ENCODE measurements at places on chromosomes 2 and 18. TPM values are rescaled to one million over a fixed set of nuclear protein-coding genes. Genes with fewer than 3 reads are reported as not detected.

DNA sequence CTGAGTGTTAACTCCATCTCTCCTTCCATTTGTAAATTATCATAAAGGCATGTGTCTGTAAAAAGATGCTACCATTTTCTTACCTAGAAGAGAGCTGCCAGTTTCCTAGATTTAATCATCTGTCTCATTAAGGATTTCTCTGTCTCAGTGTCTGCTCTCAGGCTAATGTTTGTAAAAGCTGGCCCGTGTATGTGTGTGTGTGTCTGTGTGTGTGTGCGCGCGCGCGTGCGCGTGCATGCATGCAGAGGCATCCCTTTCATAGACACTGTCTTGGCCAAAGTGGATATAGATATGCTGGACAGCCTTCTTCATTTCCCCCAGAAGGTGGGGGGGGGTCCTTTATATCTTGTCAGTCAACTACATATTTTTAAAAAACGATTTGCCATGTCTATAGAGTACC is 18.9 kb downstream of the MGAT5 start:
- H3K4me1 ChIP-seq, result no peaks in the 10 kb centered on the region
- H3K27me3 ChIP-seq, result no peaks in the 10 kb centered on the region
- no peaks in the 10 kb centered on the region for H3K36me3 ChIP-seq
- no peak overlapping the region for H3K4me3 ChIP-seq
- no peak for DNase-seq
- H3K27ac ChIP-seq, result no peak overlapping the region

GRCh38 chr2:108536133-108536780 is 2.0 kb downstream of the LIMS1 start:
- no peaks in the 10 kb centered on the region for H3K27me3 ChIP-seq
- DNase-seq, result no peak
- peak overlapping the region; percentile 61 for H3K4me3 ChIP-seq
- no peaks in the 10 kb centered on the region for H3K36me3 ChIP-seq
- H3K4me1 ChIP-seq, result no peaks in the 10 kb centered on the region
- no peak overlapping the region for H3K27ac ChIP-seq

DNA sequence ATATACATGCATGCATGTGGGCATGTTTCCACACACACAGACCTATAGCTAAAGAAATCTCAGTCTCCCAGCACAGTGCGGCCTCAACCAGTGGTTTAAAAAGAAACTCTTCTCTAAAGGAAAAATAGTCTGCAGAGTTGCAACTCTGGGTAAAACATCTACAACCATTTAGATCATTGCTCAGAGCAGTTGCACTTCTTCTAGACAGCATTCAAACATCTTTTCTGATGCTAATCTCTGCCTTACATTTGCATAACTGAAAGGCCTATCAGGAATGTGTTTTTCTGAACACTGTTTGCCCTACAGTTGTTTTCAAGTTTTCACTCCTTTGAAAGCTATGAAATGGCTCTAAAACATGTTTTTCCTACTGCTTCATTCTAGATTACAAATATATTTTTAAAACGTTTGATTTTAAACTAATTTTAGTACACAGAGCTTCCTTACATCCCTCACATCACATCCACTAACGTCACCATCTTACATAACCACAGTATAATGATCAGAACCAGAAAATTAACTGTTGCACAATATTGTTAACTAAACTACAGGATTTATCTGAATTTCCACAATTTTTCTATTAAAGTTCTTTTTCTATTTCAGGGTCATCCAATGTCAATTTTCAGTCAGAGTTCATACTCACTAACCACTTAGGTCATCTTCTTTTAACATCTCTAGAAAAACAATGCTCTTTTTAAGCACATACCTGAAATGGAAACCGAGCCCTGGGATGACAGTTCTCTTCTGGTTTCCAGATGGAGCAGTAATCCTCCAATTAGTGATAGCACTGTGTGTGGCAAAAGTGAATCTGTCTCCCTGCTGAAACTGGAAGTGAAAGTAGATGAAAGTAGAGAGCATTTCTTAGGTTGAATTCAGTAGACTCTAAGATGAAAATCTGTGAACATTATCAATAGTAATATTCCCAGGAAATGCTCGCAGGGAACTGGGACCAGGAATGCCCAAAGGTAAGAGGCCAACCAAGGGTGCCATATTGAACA is 501.6 kb upstream of the GCFC2 start:
- no peak overlapping the region for H3K4me3 ChIP-seq
- H3K4me1 ChIP-seq, result no peaks in the 10 kb centered on the region
- H3K36me3 ChIP-seq, result no peaks in the 10 kb centered on the region
- no peak overlapping the region for H3K27ac ChIP-seq
- H3K27me3 ChIP-seq, result no peaks in the 10 kb centered on the region

The DAW1 gene
- not detected for total RNA-seq

DNA sequence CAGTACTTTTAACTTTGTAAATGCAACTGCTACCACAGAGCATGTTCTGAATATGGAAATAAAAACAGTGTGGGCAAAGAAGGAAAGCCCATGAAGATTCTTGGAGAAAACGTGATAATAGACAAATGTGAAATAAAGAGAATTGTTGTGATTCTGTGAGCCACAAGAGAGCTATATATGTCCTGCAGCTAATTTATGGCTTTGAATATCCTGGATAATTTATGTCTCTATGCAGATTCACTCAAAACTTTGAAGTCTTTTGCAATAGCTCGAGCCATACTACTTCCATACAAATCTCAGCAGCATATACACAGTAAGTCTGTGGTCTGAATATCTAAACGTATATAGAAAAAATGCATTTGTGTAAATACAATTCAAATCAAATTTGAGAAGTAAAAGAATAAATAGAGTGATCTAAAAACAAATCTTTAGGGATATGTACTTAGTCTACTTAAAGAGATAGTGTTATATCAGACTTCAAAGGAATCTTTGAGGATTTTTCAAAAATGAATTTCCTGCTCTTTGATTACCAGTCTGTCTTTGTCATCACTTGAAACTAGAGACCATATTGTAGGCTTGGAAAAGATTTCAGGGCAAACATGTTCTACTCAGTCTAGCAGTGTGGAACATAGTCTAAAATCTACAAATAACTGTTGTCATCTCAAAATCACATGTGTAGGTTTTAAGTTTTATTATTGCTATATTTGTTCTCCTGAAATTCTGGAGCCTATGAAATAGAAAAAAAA is 107.1 kb downstream of the CSRNP3 start:
- H3K4me1 ChIP-seq, result no peaks in the 10 kb centered on the region
- no peak overlapping the region for H3K27ac ChIP-seq
- no peaks in the 10 kb centered on the region for H3K27me3 ChIP-seq
- no peak for DNase-seq
- H3K4me3 ChIP-seq, result no peak overlapping the region

DNA sequence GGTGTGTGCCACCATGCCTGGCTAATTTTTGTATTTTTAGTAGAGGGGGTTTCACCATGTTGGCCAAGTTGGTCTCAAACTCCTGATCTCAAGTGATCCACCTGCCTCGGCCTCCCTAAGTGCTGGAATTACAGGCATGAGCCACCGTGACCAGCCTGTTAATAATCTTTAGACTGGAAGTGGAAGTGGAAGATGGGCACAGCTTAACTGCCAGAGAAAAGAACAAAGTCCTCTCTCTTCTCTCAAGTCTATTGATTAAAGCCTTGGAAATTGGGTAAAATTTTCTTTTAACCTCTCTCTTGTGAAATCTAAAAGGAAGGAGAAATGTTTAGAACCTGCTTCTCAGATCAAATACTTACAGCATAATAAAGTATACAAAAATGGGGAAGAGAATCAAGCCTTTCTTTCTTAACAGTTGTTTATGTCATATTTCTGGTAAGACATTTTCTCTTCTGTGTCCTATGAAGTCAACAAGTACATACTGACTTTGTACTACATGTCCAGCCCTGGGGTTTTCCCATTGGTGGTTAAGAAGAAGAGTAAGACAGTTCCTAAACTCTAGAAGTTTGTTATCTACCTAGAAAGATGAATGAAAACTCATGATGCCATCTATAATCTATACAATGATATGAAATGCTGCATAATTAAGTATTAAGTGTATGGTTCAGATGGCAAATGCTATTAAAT is 4.6 kb downstream of the TMEM169 start:
- no peak for DNase-seq
- H3K4me1 ChIP-seq, result no peaks in the 10 kb centered on the region
- H3K4me3 ChIP-seq, result no peak overlapping the region
- H3K27me3 ChIP-seq, result no peaks in the 10 kb centered on the region
- H3K36me3 ChIP-seq, result no peaks in the 10 kb centered on the region

DNA sequence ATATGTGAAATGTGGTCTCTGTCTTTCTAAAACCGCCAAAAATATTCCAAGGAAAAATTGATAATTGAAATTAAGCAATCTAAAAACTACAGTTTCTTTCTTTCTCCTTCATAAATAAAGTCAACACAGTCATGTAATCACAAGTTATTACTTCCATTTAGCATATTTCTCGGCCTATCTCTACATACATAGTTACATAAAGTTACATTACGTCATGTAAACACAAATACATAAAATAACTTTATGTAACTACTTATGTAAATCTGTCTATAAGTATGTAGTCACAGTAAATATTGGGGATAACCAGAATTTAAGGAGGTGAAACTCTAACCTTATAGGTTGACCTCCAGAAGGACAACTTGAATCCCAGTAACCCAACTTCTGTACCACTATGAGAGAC is 48.5 kb upstream of the PID1 start:
- no peaks in the 10 kb centered on the region for H3K4me1 ChIP-seq
- no peak for DNase-seq
- no peaks in the 10 kb centered on the region for H3K27me3 ChIP-seq
- no peak overlapping the region for H3K27ac ChIP-seq

The SLC5A7 gene
- total RNA-seq, result 0.42 TPM

The PRLH gene
- not detected for total RNA-seq

The FBLN7 gene
- total RNA-seq, result 0.66 TPM

The ANKRD30B gene
- not detected for total RNA-seq

GRCh38 chr18:36724169-36724568 is 104.6 kb downstream of the TPGS2 start:
- no peaks in the 10 kb centered on the region for H3K27me3 ChIP-seq
- no peak overlapping the region for H3K4me3 ChIP-seq
- DNase-seq, result no peak
- no peaks in the 10 kb centered on the region for H3K4me1 ChIP-seq
- H3K36me3 ChIP-seq, result no peaks in the 10 kb centered on the region
- H3K27ac ChIP-seq, result no peak overlapping the region

GRCh38 chr2:45176390-45176789 is 167.1 kb upstream of the SIX2 start:
- no peaks in the 10 kb centered on the region for H3K4me1 ChIP-seq
- peaks cover 5% of the 10 kb centered on the region for H3K27me3 ChIP-seq
- H3K27ac ChIP-seq, result no peak overlapping the region
- no peak overlapping the region for H3K4me3 ChIP-seq
- DNase-seq, result no peak

The CHRNA1 gene
- total RNA-seq, result 2.7 TPM

The DARS1 gene
- total RNA-seq, result 52.4 TPM

The RUFY4 gene
- not detected for total RNA-seq

DNA sequence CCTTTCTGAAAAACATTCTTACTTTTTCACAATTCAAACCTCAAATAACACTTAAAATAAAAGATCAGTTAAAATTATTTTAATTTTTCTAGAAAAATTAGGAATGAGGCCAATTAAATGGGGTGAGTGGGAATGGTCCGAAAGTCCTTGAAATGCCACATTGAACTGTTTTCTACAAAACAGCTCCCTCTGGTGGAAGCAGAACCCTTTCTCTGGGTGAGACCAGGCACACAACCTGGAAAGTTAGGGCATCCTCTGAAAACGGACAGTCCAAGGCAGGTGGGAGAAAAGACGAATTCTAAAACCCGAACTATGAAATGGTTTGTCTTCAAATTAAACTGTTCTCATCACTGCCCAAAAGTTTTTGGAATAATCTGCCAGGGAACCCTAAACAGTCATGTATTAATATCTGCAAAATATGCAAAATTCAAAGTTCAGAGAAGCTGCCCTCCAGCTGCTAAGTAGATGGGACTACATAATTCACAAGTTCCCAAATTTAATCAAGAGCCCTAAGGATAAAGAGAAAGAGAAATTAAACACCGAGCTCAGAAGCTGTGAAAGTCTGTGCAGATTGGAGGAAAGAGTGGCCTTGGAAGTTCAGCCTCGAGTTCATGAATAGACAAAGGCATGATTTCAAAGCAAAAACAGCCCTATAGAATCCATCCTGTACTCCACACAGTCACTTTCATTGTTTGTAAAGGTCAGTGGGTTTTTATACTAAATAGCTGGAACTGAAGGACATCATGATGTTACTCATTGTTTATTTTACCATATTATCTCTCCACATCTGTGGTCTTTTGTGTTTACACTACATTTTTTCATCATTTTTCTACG is 108.3 kb downstream of the PIEZO2 start:
- no peaks in the 10 kb centered on the region for H3K27me3 ChIP-seq
- peak; percentile 84 for DNase-seq
- H3K4me3 ChIP-seq, result no peak overlapping the region

DNA sequence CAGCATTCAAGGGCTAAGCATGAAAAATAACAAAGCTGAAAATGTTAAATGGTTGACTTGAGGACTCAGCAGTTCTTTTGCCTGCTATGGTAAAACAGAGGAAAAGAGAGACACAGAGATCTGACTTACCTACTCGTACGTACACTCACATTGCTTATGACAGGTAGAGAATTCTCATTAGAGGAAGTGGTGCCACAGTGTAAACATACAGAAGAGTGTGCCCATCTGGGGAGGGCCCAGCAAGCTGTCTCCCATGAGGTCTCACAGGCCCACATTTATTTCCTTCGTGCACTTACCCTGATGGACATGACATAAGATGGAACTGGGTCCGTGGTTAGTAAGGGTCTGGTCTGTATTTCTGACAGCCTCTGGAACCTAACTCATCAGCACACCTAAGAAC is 729.1 kb downstream of the BCL11A start:
- no peaks in the 10 kb centered on the region for H3K27me3 ChIP-seq
- H3K4me3 ChIP-seq, result no peak overlapping the region
- no peaks in the 10 kb centered on the region for H3K4me1 ChIP-seq
- DNase-seq, result no peak
- no peak overlapping the region for H3K27ac ChIP-seq

DNA sequence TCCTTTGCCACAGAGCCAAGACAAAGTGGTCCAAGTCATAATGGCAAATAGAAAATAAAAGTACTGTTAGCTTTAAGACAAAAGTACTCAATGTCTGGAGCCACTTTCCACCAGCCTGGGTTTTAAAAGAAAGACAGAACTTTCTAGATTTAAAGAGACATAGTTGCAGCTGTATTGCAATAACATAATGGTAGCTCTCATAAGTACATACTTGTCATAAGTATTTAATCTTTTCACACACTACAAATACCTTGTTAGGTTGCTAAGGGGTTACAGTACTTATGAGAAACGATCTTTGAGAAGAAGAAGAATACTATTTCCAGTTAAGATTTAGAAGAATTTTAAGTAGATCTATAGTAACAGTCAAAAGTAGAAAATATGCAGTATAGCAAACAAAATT is 28.9 kb upstream of the AQP4 start:
- no peaks in the 10 kb centered on the region for H3K4me1 ChIP-seq
- no peak overlapping the region for H3K27ac ChIP-seq
- DNase-seq, result no peak
- H3K27me3 ChIP-seq, result no peaks in the 10 kb centered on the region

The SERPINB12 gene
- not detected for total RNA-seq
